ENCODE measurements at places on chromosomes 1 and 21.

DNA sequence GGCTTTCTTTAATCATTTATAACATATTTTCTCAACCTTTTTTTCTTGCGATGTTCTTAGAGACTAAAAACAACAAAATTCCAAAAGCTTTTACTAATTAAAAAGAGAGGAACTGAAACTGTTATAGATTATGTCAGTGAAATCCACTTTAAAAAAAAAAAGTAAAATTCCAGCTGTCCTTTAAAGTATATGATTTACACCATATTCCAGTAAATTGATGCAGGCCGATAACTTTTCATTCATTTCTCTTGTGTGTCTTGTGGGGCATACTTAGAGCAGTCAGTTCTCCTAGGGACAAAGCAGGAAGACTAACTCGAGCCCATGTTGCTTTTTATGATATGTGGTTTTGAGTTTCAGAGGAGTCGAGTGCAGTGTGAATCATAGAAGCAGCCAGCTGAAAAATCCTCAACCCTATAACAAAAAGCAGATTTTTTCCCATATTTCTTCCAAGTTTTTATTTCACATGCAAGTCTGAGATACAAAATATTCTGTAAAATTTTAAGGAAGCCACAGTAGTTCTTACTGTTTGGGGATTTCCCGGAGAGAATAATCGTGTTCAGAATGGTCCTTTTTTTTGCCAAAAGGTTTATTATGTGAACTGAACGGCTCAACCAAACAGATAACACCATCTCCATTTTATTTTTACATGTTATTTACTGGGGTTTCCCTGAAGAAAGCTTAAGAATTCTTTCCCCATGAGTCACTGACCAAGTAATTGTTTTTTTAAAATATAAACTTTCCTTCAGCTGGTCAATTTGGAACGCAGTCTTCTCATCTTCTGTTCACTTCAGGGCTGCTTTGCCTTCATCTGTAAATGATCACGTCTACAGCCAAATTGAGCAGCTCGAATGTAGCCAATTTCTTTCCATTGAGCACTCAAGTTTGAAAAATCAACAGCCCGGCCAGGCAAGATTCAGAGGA, 77.0 kb upstream of the C1orf105 start:
- no peak for DNase-seq

GRCh38 chr1:246978785-246979184, 29.1 kb downstream of the ZNF695 start:
- DNase-seq: no peak

- no peak for DNase-seq
Observed at GRCh38 chr1:39645411-39646043, 6.1 kb upstream of the HEYL start.

DNA sequence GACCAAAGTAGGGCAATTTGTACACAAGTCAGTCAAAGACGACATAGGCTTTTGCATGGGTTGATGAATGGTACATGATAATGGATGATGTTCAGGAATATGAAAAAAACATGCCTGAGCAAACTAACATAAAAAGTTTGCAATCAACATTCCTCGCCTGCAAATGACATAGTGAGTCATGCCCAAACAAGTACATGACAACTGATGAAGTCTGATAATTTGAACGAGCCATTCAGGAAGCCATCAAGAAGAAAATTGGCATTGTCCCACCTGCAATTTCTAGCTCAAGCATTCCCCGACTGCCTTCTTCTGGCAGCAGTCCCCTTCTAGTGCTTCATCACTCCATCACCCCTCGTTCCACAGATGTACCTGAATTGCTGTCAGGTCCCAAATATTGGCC, 118.4 kb upstream of the NR5A2 start:
- DNase-seq: no peak

- no peak for DNase-seq
Observed at GRCh38 chr1:48943826-48944225, 167.1 kb upstream of the BEND5 start.

GRCh38 chr21:34805157-34805556, 136.4 kb downstream of the CLIC6 start:
- DNase-seq: no peak

DNA sequence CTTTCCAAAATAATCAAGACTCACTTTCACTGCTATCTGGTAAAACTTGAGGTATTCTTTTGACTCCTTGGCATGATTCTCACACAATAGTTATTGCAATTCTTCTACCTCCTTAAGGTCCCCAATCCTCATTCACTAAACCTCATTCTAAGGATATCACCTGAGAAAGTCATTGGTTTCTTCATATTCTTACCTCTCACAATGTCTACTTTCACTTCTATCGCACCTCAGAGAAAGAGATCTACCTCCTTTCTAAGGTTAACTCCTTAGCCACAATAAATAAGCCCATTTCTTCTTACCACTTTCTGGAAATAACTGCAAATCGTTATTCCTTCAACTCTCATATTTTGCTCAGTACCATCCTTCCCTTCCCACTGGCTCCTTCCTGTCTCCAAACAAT, 18.7 kb downstream of the HNRNPR start:
- DNase-seq: no peak

Data from stimulated activated CD8-positive, alpha-beta memory T cell treated with anti-CD3 and anti-CD28 coated beads, Interleukin-12 subunit alpha, Interleukin-12 subunit beta, amount 100 ng/mL, for 4 hours (primary cell).